ENCODE measurements at places on chromosomes 7 and 10.

DNA sequence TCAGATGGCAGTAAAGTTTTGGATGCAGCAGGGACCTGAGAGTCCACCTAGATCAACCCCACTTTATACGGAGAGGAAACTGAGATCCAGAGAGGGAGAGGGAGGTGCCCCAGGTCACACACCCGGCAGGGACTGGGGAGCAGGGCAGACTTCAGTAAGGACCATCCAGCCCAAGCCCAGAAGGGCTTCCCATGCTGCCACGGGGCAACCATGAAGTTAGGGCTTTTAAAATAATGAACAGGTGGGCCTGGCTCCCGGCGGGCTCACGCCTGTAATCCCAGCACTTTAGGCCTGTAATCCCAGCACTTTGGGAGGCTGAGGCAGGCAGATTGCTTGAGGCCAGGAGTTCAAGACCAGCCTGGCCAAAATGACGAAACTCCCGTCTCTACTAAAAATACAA is 98.5 kb downstream of the HIP1 start:
- DNase-seq = no peak

DNA sequence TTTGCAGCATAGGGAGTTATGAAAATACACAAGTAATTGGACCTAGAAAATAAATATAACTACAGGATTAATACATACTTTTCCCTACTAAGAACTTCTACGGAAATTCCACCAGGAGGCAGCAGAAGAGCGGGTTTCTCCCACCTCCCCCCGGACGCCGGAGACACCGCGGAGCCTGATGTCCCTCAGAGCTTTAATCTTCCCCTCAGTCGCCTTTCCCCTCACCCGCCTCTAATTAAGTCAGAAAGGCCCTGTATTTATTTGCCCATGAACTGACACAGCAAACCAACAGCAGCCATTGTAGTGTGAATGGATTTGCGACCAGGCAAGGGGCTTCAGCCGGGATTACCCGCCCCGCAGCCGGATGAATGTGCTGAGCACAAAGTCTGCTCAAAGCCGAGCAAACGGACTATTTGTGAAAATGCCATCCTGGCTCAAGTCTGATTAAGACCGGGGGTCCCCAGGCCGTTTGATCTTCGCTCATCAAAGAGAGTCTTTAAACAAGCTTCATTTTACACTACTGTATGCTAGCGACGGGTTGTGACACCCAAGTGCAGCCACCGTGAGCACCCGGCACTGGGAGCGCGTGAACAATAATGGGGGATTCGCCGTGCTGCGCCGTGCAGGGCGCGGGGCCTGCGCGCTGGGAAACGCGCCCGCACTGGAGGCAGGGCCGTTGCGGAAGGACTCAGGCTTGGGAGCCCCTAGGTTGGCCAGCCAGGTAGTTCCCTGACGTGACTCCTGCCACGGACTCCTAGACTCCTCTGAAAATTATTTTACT is 5.6 kb upstream of the DKK1 start:
- DNase-seq = no peak

- DNase-seq = no peak
Observed at GRCh38 chr10:35933940-35934641, 292.0 kb upstream of the FZD8 start.

GRCh38 chr10:105800641-105801040 is 1159.6 kb downstream of the SORCS3 start:
- DNase-seq = no peak

DNA sequence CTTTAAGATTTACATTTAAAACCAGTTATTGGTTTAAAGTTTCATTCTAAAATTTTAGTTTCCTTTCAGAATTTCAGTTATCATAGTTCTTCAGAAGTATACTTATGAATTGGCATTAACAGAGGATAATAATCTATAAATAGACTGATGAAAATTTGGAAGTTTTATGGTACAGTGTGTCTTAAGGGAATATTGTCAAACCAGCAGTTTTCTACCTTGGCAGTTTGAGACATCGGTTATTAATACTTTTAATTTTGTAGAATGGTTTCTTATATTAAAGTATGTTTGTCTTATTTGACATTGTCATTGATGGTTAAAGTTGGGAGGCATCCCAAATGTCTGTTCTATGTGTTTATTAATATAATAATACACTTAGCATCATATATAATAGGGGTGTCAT is 2.0 kb downstream of the AHR start:
- DNase-seq = no peak

DNA sequence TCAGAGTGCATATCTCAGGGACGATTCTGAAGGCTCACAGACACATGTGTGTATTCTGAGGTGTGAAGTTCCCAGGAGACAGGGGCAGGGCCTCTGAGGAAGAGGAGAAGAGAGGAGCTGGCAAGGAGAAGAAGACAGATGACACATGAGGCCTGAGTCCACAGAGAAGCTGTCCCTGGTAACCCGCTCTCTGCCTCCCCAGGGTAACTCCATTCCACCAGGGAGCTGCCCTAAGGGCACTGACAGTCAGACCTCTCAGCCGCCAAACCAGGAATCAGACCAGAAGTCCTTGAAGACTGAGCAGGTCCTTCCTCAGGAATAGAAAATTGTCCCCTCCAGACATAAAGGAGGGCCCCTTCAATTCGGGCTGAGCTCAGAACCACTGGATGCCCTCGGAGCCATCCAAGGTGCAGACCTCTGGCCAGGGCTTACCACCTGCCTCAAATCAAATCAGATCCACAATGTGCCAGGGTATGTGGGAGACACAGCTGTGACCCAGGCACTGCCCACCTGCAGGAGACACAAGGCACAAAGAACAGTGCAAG is 57.4 kb downstream of the TLL2 start:
- DNase-seq = no peak

DNA sequence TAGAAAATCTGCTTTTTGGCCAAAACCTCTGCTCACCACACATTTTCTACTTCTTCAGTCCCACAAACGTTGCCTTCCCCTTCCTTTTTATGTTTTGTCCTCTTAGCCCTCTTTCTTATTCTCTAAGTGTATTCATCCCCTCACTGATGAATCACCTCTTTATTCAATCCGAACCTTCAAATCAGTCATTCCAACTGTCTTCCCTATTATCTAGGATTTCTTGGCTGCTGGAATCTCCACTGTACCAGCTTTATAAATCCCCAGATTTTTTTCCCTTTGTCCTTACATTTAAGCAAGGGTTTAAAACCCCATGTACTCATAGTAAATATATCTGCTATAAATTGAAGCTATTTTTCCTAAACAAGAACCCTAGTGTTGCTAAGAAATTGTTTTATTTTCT is 176.9 kb downstream of the SEMA3A start:
- no peak for DNase-seq

DNA sequence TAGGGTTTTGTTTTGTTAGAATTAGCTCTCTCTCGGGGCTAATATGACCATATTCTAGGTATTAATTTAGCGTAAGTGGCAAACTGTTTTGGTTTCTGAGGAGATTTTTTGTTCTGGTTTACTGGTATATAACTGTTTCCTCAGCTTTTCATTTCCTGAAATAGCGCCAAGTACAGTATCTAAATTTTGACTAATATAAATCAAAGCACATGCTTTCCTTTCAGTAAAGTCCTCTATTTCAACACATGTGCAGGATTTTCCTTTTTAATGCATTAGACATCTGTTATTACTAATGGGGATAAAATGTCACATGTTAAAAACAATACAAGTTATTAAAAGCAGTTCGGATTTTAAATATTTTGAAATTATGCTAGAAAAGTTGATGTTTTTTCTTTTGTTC is 11.3 kb downstream of the FERD3L start:
- no peak for DNase-seq

- DNase-seq = no peak
Observed at GRCh38 chr7:77867537-77867865, 68.9 kb downstream of the PHTF2 start.

- DNase-seq = no peak
Observed at GRCh38 chr7:153507885-153508284, 544.3 kb upstream of the DPP6 start.

- DNase-seq = no peak
Observed at GRCh38 chr7:106599343-106599698, 61.6 kb downstream of the CCDC71L start.

GRCh38 chr10:44925224-44925623 is 14.1 kb downstream of the TMEM72 start:
- no peak for DNase-seq

- no peak for DNase-seq
Observed at GRCh38 chr10:90326498-90327267, 531.2 kb downstream of the HTR7 start.

GRCh38 chr10:70122742-70123141 is 9.9 kb downstream of the AIFM2 start:
- no peak for DNase-seq

- no peak for DNase-seq
Observed at GRCh38 chr7:128922496-128923410, 12.2 kb upstream of the KCP start.

DNA sequence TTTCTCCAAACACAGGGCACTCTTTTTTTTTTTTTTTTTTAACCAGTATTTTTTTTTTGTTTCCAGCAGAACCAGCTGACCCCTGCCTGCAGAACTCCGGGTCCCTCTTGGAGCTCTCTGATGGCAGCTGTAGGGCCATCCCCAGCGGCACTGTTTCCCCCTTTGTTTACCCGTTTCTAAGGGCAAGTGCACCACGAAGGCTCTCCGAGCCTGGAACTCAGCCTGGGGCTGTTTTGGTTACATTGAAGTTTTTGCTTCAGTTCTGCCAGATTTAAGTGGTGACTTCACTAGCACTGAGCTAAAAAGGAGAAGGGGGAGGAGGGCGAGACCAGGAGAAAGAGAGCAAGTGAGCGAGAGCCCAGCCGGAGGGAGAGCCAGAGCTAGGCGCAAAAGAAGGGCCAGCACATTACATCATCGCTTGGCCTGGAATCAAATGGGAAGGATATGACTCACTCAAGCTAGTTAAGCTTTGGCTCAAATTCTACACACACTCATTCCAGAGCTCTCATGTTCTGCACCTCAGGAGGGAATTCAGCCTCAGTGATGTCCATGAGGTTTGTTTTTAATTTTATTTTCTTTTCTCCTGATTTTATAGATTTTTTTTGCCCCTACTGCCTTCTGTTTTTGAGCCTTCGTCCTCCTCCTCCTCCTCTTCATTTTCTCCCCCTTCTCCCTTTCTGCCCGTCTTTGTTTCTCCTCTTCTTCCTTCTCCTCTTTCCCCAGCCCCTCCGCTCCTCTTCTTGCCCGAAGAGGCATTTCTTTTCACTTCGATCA is 272.3 kb downstream of the TRIL start:
- peak; percentile 67 for DNase-seq

GRCh38 chr7:119228482-119228881 is 1004.0 kb downstream of the ANKRD7 start:
- DNase-seq = no peak

GRCh38 chr7:142873281-142873784 is 12.2 kb downstream of the TRPV6 start:
- peak; percentile 22 for DNase-seq

GRCh38 chr10:24292304-24293293 is 83.7 kb downstream of the KIAA1217 start:
- no peak for DNase-seq

Measured in CD4-positive, alpha-beta T cell treated with Interferon alpha-2 for 1 hour (primary cell).